ENCODE measurements at places on chromosomes 1 and 21. TPM values are rescaled to one million over a fixed set of nuclear protein-coding genes. Genes with fewer than 3 reads are reported as not detected.

DNA sequence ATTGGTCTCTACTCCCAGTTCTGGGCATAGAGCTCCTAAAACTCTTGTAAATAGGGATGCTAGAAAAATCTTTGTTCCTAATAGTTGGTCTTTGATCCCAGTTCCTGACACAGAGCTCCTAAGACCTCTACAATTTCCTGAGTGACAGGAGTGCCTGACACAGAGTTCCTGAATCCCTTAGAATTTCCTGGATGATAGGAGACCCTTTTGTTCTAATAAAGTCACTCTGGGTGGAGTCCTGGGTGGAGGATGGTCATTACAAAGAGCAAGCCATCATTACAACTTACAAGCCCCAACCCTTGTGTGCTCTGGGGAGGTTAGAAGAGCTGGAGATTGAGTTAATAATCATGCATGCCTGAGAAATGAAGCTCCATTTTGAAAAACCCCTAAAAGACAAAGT, 58.4 kb downstream of the ZZZ3 start:
- DNase-seq, result no peak

DNA sequence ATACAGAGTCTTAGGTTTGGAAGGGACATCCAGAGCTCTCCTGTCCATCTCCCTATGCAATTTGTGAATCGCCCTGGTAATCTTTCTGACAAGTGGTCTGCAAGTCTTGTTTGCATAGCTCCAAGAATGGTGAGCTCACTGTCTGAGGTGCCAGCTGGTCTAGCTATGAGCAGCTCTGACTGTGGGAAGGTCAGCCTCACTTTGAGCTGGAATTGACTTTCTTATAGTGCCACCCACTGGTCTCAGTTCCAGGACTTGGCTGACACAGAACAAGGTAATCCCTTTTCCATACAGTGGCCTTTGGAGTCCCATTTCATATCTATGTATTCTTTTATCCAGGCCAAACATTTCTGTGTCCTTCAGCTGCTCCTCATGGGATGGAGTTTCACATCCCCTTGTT, 95.6 kb upstream of the C8B start:
- no peak for DNase-seq

- DNase-seq, result peak; percentile 73
Observed at GRCh38 chr1:166947398-166948043, 27.8 kb downstream of the ILDR2 start.

GRCh38 chr1:184630679-184631060, 124.0 kb downstream of the EDEM3 start:
- no peak for DNase-seq

DNA sequence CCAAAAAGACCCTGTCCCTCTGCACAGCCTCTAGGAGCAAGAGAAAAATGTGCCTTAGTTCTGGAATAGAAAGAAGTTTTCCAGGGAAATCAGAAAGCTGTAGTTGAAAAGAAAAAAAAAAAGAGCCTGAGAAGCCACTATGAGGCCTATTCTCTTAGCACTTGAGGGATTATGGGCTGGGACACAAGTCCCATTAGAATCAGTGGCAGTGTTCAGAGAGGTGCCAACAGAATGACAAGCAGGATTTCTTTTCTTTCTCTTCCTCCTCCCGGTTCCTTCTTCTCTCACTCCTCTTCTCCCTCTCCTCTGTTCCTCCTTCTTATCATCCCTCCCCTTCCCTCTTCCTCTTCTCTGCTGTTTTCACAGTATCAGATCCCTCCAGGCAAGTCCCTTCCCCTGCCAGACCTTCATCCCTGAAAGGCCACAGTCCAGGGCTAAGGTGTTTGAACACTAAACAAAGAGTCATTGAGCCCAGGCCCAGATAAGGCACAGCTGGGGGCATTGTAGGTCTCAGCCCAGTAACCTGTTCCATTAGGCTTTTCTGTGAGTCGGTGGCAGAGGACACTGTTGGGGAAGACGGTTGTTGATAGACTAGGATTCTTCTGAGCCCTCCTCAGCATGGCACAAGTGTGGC, 64.7 kb upstream of the LPGAT1 start:
- DNase-seq, result no peak

DNA sequence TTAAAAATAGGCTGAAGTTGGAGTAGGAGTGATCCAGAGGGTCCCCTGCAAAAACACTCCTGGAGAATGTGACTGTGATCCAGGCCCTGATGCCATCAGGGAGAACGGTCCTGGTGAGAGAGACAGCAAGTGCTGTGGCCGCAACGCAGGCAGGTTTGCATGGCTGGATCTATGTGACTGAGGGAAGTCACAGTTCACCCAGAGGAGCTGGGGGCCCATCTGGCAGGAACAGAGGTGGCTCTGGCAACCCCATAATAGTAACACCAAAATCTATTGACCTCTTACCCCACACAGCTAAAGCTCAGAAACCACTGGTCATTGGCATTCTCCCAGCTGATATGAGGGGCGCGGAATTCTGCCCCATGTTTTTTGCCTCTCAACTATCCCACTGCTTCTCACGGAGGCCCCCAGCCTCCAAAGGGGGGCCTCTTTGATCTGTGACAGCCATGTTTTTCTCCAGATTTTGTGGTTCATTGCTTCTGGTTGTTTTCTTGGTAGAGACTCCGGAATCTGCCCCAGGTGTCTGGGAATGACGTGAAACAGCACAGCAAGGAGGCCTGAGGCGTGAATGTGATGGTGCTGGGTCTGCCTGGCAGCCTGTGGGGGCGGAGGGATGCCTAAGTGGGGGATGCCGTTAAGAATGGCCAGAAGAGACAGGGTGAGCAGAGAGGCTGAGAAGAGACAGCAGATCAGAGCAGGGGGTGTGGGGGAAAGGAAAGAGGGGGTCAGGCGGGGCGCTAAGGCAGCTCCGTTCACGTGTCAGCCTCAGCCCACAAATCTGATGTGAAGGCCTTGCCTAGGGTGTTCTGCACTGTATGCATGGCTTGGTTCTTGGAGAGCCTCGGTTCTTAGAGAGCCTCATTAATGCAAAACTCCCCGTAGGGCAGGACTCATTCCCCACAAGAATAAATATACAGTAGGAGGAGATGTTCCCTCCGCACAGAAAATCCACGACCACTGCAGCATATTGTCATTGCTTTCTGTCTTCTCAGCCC, 23.5 kb downstream of the CASP9 start:
- DNase-seq, result no peak

DNA sequence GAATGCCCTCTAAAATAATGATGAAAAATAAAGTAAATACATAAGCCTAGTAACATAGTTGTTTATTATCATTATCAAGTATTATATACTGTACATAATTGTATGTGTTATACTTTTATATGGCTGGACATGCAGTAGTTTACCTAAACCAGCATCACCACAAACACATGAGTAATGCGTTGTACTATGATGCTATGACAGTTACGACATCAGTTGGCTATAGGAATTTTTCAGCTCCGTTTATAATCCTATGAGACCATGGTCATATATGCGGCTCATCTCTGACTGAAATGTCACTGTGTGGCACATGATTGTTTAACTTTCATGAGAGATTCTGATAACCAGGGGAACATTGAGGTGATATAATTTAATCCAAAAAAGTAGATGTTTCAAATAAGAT, 352.1 kb downstream of the ST6GALNAC3 start:
- no peak for DNase-seq

- DNase-seq, result no peak
Observed at GRCh38 chr1:231240531-231240882, 505 bp upstream of the GNPAT start.

- DNase-seq, result peak; percentile 16
Observed at GRCh38 chr1:203858055-203858454, 3.3 kb upstream of the SNRPE start.

- DNase-seq, result peak; percentile 41
Observed at GRCh38 chr1:85584923-85585322, 4.4 kb downstream of the CCN1 start.

DNA sequence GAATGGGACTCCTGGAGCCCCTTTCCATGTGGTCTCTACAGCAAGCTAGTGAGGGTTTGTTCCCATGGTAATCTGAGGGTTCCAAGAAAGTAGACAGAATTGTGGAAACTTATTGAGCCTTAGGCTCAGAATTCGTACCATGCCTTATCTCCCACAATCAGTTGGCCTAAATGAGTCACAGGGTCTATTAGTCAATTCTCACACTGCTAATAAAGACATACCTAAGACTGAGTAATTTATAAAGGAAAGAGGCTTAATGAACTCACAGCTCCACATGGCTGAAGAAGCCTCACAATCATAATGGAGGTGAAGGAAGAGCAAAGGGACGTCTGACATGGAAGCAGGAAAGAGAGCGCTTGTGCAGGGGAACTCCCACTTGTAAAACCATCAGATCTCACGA, 106.6 kb upstream of the CXADR start:
- DNase-seq, result no peak

SPRR2E gene
- not detected for total RNA-seq

TLCD4 gene
- total RNA-seq, result 3.5 TPM

GFI1 gene
- total RNA-seq, result not detected

ZP4 gene
- not detected for total RNA-seq

LCE1D gene
- total RNA-seq, result not detected

RIPPLY3 gene
- 2.6 TPM for total RNA-seq

NHLH2 gene
- total RNA-seq, result 2.3 TPM

All from GM23338 (cell line).